ENCODE measurements at places on chromosomes 6 and 20. TPM values are rescaled to one million over a fixed set of nuclear protein-coding genes. Genes with fewer than 3 reads are reported as not detected.

GRCh38 chr6:108068618-108069017, 5.9 kb downstream of the OSTM1 start:
- peak; percentile 14 for DNase-seq
- peaks cover 7% of the 10 kb centered on the region for H3K4me1 ChIP-seq
- peaks cover 10% of the 10 kb centered on the region for H3K36me3 ChIP-seq

GRCh38 chr6:146028252-146028795, 538 bp upstream of the GRM1 start:
- DNase-seq, result no peak
- no peak overlapping the region for H3K27ac ChIP-seq
- H3K36me3 ChIP-seq, result no peaks in the 10 kb centered on the region
- no peaks in the 10 kb centered on the region for H3K4me1 ChIP-seq
- no peak overlapping the region for H3K4me3 ChIP-seq

DNA sequence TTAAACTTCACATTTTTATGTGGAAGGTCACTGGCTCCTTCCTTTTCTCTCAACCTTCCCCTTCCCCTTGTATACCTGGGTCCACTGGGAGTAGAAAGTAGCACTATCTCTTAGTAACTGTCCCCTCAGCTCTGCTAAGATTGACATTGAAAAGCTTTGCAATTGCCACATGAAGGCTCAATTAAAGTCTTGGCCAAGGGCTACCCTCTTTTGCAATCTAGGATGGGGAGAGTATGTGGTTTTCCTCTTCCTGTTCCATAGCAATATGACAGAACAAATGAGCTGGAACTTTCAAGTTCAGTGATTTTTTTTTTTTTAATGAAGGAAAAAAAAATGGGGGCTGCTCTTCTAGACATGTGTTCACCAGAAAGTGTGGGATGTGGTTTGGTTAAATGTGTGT, 37.1 kb downstream of the PROKR2 start:
- no peaks in the 10 kb centered on the region for H3K36me3 ChIP-seq
- H3K4me3 ChIP-seq, result no peak overlapping the region

- no peak for DNase-seq
- H3K27me3 ChIP-seq, result no peaks in the 10 kb centered on the region
- no peak overlapping the region for H3K27ac ChIP-seq
- H3K36me3 ChIP-seq, result no peaks in the 10 kb centered on the region
- H3K4me1 ChIP-seq, result no peaks in the 10 kb centered on the region
Measured at GRCh38 chr6:165204807-165205545, 104.4 kb downstream of the C6orf118 start.

Gene RRAGD
- total RNA-seq, result 7.8 TPM

Gene TM9SF4
- 49.6 TPM for total RNA-seq

Gene HEY2
- total RNA-seq, result not detected

Data from activated T-helper 1 cell treated with anti-CD3 and anti-CD28 coated beads, Interleukin-12 subunit alpha, Interleukin-12 subunit beta, Interleukin-2, Interleukin-4 antibody, amounts not matched to agents 30 ng/mL and 10 ng/mL and 1 ng/mL, durations not matched to agents 14 hours and 24 hours and 36 hours (primary cell).